ENCODE measurements at places on chromosomes 11 and 22. TPM values are rescaled to one million over a fixed set of nuclear protein-coding genes. Genes with fewer than 3 reads are reported as not detected.

Gene TLCD5
- polyA plus RNA-seq, result 5.4 TPM

DNA sequence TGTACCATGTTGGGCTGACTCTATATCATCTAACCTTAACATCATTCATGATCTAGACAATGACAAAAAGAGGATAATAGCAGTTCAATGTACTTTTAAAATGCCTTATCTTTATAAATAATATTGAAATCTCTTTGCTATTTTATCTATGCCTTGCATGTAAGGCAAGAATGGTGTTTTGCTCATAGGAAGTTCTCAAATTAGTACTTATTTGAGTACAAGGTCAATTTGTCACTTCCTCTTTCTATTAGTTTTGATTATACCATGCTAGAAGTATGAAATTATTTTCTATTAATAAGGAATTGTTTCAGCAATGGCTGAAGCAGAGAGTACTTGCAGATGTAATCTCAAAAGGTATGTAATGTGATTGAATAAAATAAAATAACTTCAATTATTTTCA lies 1285.4 kb upstream of the TENM4 start:
- no peak for DNase-seq

DNA sequence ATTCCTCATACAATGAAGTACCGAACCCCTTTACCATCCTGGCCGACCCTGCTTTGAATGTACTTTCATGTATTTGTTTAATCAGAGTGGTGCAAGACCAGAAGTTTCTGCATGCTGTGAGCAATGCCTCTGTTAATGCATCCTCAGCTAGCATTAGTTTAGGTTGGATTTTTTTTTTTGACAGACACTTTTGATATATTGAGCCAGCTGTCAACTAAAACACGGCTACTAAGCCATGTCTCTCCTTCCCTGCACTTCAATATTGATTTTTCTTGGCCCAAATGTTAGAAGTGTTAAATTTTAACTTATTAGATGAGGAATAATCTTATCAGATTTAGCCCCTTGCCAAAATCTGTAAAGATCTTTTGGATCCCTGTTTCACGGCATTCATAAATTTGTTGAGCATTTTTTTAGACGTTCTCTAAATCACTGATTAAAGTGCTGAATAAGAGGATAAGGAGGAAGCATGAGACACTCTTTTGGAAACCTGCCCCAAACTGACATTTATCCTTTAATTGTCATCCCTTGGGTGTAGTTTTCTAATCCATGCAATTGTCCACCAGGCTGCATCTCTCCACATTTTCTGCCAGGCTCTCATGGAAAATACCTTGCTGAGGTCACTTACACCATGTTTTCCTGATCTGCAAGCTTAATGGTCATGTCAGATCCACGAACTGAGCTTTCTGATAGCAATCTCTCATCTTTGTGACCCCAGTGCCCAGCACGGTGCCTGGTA lies 130.7 kb downstream of the FEZ1 start:
- no peak for DNase-seq

Gene LIN7C
- 26.9 TPM for polyA plus RNA-seq

DNA sequence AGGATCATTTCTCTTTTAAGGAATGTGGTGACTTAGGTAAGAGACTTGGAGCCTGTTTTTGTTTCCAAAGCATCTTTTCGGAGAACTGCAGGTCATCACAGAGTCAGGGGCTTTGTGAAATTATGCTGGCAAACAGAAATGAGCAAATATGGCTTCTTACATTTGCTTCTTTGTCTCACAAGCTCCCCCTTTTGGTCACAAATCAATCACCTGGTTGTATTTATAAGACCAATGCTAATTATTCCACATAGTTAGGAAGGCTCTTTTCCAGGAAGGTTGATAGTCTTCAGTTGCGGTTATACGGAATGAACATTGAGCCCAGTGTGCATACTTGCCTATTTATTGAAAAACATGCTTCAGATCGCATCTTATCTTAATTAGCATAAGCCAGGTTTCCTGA lies 34.6 kb upstream of the CEP126 start:
- peak; percentile 69 for DNase-seq

DNA sequence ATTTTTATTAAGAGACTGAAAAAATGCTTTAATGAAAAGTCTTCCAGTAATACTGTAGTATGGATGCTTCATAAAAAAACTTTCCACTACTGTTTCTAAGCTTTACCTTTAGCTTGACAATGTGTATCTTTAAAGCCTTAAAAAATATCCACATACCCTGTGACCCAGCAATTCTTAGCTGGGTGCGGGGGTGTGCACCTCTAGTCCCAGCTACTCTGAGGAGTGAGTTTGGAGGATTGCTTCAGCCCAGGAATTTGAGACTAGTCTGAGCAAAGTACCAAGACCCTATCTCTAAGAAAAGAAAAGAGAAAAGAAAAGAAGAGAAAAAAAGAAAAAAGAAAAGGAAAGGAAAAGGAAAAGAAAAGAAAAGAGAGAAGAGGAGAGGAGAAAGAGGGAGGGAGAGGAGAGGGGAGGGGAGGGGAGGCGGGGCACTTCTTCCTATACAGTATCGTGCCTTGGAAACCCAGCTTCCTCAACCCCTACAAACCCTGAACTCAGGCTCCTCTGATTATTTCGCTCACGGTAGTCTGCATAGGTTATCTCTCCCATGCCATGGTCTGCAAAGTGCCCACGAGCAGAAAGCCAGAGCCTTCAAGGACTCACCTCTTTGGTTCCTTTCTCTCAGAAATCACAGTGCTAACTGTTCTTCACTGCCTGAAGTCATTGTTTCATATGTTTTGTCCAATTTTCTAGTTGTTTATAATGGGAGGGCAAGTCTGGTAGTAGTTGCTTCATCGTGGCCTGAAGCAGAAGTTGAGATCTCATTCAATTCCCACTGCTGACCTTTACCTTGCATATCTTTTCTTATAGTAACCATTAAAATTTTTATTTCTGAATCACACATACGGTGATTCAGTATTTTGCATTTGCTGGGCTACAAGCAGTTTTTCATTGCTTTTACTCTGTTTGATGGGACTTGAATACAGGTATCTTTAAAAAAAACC lies 82.2 kb downstream of the FAM83F start:
- no peak for DNase-seq

Gene SMIM35
- 0.46 TPM for polyA plus RNA-seq

GRCh38 chr11:63536669-63537292 lies at the start of gene PLAAT4:
Gene PLAAT4 (plus strand): TSS chr11:63536808. CDS start chr11:63536869, 61 bp downstream.
- DNase-seq, result peak; percentile 79

All from large intestine (tissue), 12 donors.